Hindlimb muscle (tissue), 1 donor: ENCODE measurements at places on chromosomes 6 and 20.

DNA sequence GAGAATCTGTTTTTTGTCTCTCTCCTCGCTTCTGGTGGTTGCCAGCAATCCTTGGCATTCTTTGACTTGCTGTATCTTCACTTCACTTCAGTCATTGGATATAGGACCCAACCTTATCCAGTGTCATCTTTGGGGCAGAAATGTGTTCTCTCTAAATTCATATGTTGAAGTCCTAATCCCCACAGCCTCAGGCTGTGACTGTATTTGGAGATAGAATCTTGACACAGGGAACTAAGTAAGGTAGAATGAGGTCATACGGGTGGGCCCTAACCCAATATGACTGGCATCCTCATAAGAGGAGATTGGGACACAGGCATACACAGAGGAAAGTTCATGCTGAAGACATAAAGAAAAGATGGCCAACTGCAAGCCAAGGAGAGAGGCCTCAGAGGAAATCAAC is 51.9 kb upstream of the TPD52L1 start:
- no peak for DNase-seq

DNA sequence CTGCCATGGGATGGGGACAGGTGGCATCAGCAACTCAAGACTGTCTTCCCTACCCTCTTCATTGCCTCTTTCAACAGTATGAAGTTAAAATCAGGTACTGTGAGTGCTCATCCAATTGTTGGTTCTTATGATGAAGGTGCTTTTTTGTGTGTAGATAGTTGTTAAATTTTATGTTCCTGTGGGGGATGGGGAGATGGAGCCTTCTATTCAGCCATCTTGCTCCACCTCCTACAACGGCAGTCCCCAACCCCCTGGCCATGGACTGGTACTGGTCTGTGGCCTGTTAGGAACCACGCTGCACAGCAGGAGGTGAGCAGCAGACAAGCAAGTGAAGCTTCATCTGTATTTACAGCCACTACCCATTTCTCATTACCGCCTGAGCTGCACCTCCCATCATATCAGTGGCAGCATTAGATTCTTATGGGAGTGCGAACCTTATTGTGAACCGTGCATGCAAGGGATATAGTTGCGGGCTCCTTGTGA is 47.8 kb upstream of the TOP1 start:
- DNase-seq = no peak

GRCh38 chr6:24743944-24744335 is 25.0 kb upstream of the C6orf62 start:
- DNase-seq = no peak

GRCh38 chr20:32497589-32498224 is 87.4 kb downstream of the NOL4L start:
- DNase-seq = no peak

DNA sequence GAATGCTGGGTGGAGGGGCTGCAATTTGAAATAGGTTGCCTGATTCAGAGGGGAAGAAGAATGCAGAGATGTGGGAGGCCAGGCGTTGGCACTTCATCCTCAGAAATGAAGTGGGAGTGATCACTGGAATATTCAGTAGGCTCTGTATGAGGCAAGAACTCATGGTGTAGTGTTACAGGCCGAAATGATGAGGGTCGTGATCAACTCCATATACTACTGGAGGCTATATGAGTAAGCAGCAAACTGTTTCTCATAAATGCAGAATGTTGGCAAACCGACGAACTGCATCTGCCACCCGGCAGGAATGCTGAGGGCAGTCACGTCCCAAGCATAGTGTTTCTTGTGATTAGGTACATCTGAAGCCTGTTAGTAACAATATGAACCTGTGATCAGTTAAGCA is 12.7 kb downstream of the KCNS1 start:
- no peak for DNase-seq

- no peak for DNase-seq
Measured at GRCh38 chr6:109255946-109256640, 126.2 kb downstream of the CD164 start.

DNA sequence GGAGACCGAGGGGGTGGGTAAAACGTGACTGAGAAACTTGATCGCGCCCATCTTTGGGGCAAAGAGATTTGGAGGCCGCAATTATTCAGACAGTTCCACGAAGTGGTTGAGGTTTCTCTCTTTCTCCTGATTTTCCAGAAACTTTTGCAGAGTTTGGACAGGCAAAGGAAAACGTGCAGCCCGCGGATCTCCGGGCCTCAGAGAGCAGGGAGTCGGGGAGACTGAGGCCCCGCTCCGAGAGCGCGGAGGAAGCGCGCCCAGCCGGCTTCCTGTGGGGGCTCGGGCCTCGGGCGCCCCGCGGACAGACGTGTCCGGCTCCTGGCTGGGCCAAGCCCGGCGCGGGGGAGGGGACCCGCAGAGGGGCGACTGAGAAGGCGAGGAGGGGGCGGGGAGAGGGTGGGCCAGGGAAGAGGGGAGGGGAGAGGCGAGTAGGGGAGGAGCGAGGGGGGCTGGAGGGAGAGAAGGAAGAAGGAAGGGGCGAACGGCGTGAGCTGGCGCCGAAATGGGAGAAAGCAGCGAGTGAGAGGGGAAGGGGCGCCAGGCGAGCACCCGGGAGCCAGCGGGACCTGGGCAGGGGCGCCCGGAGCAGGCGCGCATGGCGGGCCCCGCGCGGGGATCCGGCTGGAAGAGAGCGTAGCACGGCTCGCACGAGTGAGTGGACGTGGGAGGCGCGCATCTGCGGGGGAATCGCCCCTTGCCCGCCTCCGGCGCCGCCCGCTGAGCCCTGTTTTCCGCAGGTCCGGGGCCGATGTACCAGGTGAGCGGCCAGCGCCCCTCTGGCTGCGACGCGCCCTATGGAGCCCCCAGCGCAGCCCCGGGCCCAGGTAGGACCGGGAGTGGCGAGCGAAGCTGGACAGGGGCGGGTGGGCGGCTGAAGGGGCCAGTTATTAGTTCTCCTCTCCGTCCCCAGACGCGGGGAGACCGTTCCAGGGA is at the start of gene MDFI:
MDFI (plus strand) TSS at position 467 of the 933 bp plus-strand sequence; CDS start at position 749, 282 bp downstream.
- peak; percentile 85 for DNase-seq

- no peak for DNase-seq
Measured at GRCh38 chr6:134994431-134994830, 44.5 kb upstream of the ALDH8A1 start.

DNA sequence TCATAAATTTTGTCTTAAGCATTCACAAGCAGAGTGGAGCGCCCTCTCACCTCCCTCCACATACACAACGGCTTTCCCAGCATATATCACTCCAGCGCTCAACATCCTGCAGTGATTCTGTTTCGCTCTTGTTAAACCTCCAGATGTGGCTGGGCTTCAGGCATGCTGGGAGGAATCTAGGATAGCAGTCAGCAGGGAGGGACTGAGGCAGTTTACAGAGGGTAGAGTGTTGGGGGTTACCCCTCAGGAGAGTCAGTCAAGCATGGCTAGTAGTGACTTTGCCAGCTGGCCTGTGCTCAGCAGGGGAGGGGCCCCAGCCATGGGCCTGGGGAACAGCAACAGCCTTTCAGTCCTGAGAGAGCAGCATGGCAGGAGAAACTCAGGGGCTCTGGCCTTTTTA is 161.4 kb upstream of the FLRT3 start:
- DNase-seq = peak; percentile 27

- DNase-seq = peak; percentile 31
Measured at GRCh38 chr6:11439017-11439420, 98.5 kb upstream of the TMEM170B start.
